ENCODE measurements at places on chromosomes 5 and 9.

GRCh38 chr5:134026521-134027287, 21.9 kb upstream of the VDAC1 start:
- DNase-seq: peak; percentile 87

- no peak for DNase-seq
These were observed 286.7 kb upstream of the IL12B start for GRCh38 chr5:159616952-159617351.

GRCh38 chr9:5857928-5858327, 25.0 kb upstream of the ERMP1 start:
- DNase-seq: no peak

DNA sequence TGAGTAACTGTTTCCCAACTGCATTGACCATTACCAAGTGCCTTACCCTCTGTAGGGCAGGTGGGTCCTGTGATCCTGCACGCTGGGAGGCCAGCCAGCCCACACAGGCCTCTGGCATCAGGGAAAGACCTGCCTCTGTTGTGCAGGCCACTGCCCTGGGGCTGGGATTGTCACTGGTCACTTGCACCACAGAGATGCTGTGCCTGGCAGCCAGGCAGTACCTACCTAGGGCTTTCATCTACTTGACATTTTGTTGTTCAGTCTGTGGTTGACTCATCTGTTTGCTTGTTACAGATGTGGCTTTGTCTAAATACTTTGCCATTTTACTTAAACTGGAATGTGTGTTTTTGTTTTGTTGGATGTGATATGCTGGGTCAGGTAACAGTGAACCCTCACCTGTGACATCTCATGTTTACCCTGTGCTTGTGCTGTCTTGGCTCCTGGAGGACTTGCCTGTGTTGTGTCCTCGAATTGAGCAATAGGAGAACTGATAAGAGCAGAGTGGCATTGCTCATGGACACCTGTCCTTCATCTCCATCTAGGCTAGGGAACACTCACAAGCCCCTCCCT, 32.8 kb downstream of the SECISBP2 start:
- DNase-seq: no peak

DNA sequence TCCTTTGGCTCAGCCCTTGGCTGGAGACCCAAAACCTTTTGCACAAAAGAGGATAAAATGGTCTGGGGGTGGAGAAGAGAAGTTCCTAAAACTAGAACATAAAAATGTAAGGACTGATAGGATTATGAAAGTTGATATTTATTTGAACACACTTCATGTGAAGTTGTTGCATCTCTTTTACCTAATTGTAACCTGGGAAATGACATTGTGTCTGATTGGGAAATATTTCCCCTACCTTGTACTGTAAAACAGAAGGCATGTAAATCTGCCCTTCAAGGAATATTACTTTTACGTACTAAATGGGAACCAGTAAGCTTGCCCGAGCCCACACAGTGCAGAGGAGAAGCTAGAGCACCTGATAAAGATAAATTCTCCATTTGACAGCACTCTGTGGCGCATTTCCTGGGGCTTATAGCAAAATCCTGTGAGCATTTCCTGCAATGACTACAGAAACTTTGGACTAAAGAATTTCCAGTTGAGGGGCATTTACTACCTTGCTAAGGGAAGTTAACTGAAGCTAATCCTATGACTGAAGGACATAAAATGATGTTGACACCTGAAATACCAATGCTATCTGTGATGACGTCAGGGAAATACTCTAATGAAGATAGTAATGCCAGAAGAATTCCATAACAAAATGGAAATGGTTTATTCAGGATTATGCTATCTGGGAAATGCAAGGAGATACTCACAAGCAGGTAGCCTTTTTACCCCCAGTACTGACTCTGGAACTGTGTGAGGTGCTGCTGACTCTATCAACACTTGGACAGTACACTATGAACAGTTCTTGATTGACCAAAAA, 78.3 kb upstream of the LIFR start:
- DNase-seq: no peak

GRCh38 chr5:148172377-148172776, 4.0 kb downstream of the SPINK14 start:
- no peak for DNase-seq

DNA sequence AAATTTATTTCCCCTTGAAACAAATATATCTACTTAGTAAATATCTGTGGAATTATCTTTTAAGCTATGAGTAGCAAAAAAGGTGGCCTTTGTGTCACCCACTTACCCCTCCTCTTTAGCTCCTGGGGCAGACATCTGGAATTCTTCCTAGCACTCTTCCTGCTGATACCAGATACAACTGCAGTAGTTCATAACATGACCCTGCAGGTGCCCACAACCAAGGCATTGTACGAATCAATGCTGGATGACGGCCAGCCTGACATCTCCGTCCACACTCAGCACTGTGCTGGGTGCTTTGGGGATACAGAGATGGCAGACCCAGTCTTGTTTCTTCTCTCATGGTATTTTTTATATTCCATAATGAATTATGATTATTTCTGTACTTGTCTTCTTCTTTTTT, 152.3 kb downstream of the GOLPH3 start:
- DNase-seq: no peak

DNA sequence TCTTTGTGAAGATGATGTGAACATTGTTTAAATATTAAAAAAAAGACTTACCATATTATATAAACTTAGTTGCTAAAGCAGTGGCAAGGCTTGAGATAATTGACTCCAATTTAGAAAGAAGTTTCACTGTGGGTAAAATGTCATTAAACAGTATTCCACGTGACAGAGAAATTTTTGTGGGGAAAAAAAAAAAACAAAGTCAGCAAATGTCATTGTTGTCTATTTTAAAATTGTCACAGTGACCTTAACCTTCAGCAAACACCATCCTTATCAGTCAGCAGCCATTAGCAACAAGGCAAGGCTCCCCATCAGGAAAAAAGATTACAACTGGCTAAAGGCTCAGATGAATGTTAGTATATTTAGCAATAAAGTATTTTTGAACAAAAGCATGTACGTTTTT, 99.3 kb upstream of the CDH18 start:
- DNase-seq: no peak

- DNase-seq: peak; percentile 41
These were observed 1.3 kb downstream of the CD72 start for GRCh38 chr9:35616681-35617459.

- DNase-seq: no peak
These were observed 6.1 kb upstream of the FSD1L start for GRCh38 chr9:105441616-105442160.

DNA sequence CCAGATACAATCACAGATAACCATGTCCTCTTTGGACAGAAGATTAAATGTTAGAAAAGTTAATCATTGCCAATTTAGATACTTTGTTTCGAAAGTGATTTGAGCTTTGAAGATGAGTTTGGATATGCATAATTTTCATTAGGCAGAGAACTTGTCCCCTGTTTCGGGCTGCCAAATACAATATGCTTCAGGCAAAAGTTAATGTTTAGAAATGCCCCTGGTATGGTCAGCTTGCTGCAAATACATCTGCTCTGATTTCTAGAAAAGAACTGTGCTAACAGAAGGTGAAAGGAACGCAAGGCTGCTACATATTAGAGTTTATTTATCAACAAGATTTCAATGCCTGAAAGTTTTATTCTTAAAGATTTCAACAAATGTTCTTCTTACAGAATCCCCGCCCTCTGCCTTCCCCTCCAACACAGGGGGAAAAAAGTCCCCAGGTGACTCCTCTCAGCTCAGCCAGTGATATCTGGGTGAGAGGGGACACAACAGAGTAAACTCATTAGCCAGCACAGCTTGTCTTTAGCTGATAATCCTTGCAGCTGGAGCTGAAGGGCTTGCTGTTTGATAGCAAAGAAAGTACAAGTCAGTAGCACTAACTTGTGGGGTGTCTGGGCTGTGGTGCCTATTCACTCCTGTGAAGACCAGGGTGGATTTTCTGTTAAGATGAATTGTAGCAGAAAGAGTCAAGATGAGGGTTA, 435.7 kb downstream of the DMAC1 start:
- no peak for DNase-seq

- no peak for DNase-seq
These were observed 19.3 kb upstream of the ISCA1 start for GRCh38 chr9:86301686-86302085.

DNA sequence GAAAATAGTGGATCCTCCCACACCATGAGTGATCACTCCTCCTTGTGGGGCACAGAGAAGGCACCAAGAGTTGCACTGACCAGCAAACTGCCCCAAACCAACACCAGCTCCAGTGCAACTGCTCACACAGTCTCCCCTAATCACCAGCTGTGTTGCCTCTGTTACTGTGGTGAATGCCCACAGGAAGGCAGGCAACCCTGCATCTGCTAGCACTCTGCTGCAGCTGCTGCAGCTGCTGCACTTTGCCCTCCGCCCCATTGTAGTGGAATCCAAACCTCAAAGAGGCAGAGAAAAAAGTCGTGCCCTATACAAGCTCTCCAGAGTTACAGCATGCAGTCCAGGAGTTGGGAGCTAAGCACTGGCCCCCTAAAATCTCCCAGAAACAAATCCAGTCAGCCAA, 339.6 kb downstream of the TRIM36 start:
- no peak for DNase-seq

- no peak for DNase-seq
These were observed 67.0 kb downstream of the ZNF366 start for GRCh38 chr5:72440207-72440638.

DNA sequence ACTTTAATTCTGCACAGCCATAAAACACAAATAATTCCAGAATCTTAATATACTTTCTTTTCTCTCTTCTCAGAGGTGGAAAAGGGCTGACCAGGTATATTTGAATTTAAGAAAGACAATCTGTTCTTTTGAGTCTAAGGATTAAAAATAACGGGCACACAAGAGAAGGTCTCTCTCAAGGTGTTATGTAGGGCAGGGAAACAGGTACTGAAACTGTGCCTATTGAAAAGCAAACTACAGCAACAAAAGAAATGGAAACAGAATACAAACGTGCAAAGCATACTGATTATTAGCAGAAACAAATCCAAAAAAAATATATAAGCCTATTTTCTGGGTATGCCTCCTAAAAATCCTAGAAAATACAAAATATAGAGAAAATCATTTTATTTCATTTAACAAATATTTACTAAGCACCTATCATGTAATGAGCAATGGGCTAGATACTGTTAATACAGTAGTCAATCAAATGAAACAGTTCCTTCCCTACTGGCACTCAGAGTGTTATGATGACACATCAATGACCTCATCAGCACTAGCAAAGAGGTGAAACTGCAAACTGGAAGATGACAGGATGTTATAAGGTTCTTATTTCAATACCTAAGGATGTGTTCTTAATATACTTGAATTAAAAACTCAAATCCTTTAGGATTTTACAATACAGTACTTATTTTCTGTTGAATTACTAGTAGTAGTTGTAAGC, 87.7 kb downstream of the AUH start:
- DNase-seq: no peak

DNA sequence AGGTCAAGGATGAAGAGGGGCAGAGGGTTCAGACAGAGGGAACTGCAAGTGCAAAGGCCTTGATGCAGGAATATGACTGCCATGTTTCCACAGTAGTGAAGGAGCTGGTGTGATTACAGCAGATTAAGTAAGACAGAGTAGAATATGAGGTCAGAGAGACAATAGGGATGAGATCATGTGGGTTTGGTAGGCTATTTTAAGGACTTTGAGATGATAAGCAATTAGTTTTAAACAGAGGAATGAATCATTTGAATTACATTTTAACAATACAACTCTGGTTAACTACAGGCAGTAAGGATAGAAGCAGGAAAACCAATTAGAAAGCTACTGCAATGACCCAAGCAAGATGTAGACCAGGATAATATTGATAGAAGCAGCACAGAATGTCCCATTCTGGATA, 7.7 kb downstream of the CENPK start:
- DNase-seq: no peak

GRCh38 chr9:31588756-31589155, 795.7 kb upstream of the ACO1 start:
- no peak for DNase-seq

GRCh38 chr5:112795944-112796678, 58.4 kb downstream of the APC start:
- no peak for DNase-seq

DNA sequence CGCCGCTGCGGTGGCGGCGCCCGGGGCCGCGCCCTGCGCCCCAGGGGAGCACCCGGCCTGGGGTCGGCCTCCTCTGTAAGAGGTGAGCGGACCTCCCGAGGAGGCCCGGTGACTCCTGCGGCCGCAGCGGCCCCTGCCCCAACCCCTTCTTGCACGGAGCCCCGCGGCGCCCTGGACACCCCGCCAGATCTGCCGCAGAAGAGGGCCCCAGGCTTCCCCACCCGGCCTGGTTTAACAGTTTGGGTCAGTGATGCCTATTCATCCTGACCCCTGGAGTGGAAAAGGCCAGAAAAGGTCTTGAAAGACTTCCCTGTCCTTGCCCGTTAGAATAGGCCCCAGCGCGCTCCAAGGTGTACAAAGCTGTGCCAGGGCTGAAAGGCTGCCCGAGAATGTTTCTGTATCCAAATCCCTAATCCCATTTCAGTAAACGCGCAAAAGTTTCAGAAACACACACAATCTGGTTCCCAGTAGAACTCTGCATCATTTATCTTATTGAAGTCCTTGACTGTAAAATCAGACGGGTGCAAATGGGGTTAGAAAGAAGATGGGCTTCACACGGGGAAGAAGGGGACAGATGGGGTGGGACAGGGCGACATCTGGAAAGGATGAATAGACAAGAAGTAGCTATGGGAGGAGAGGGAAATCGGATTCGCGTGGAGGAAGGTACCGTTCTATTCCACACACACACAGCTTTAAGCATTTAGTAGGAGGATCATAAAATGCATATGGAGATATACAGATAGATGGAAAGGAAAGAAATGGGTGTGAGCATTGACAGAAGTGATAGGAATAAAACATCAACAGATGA, 1.1 kb upstream of the SSBP2 start:
- DNase-seq: no peak

DNA sequence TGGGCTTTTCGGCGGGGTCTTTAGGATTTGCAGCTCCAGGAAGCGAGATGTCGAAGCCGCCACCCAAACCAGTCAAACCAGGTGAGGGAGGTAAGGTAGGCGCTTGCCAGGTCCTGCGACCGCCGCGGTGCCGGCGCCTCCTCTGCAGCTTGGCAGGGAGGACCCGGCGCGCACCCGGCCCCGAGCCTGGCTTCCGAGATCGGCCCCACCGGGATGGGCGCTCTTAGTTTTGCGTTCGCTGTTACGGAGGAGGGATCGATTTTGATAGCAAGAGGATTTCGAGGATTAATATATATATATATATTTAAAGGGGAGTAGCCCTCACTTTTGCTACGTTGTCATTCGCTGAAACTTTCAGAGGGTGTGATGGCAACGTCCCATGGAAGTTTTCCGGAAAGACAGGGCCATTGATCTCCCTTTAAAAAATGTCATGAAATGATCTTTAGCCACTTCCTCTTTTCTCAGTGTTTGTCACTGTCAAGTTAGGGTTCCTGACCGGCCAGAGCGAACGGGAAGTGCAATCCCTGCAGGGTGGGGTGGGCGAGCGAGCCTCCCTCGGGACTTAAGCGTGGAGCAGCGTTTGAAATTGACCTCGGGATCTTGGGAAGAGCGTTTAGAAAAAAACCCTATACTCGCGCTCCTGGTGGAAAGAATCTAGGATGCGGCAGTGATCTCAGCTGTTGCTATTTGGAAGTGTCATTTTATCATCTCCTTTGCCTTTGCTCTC, 495 bp downstream of the OSTF1 start:
- peak; percentile 68 for DNase-seq

Measured in ELF-1 (cell line).